ENCODE measurements at places on chromosomes 5 and 9. TPM values are rescaled to one million over a fixed set of nuclear protein-coding genes. Genes with fewer than 3 reads are reported as not detected.

The NHP2 gene
- total RNA-seq = 132 TPM

The TOR4A gene
- total RNA-seq = 27.6 TPM

The CAMLG gene
- 52.8 TPM for total RNA-seq

The IFNB1 gene
- total RNA-seq = not detected

The PCDHGB7 gene
- total RNA-seq = 5.8 TPM

The MAP3K1 gene
- 12.7 TPM for total RNA-seq

The ECM2 gene
- total RNA-seq = 0.18 TPM

The PAX5 gene
- total RNA-seq = not detected

The RASGEF1C gene
- total RNA-seq = not detected

The CD72 gene
- total RNA-seq = not detected

The SLC4A9 gene
- total RNA-seq = not detected

The DBH gene
- total RNA-seq = not detected

The PCA3 gene
- 0.90 TPM for total RNA-seq

The CPLANE1 gene
- total RNA-seq = 11.0 TPM

The SLC6A3 gene
- not detected for total RNA-seq

The HMGXB3 gene
- total RNA-seq = 30.1 TPM

The GLDC gene
- 1.8 TPM for total RNA-seq

The EPB41L4B gene
- 1.2 TPM for total RNA-seq

The GALT gene
- 17.2 TPM for total RNA-seq

The PCDHGC4 gene
- 1.4 TPM for total RNA-seq

The PANK3 gene
- total RNA-seq = 40.8 TPM

The ORM2 gene
- not detected for total RNA-seq
